ENCODE measurements at places on chromosomes 1 and 21. TPM values are rescaled to one million over a fixed set of nuclear protein-coding genes. Genes with fewer than 3 reads are reported as not detected.
A peak's percentile ranks its signal among the peaks of the same experiment; 100 is the strongest.

DNA sequence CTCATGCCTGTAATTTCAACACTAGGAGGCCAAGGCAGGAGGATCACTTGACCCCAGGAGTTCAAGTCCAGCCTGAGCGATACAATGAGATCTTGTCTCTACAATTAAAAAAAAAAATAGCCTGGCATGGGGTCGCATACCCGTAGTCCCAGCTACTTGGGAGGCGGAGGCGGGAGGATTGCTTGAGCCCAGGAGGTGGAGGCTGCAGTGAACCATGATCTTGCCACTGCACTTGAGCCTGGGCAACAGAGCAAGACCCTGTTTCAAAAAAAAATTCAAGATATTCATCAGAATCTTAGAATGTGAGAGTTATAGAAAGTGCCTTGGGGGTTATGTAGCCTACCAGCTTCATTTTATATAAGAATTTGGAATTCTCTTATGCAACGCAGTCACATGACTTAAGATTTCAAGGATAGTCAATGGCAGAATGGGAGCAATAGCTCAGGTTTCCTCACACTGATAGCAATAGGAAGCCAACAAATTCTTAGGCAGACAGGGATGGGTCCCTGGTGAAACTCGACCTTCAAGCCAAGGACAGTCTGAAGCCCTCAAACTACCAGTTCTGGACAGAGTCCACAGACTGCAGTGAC, 462.5 kb downstream of the SETD4 start:
- H3K4me3 ChIP-seq: no peak overlapping the region
- no peak for DNase-seq
- no peak overlapping the region for H3K27ac ChIP-seq

DNA sequence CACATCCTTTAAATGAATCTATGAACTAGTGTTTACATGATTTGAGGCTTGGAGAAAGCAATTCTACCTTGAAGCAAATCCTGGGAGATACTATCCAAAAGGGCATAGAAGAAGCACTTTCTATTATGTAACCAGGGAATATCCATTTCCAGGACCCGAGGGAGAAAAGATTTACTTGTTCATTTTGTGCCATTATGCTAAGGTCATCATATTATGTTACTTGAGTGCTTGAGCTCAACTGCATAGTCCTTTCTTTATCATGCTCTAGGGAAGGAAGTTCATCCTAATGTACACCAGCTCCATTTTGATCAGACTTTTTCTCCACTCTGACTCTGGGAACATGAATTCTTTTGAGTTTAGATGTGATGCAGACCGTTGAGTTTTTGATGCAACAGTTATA, 188.6 kb upstream of the SNX7 start:
- DNase-seq: no peak
- H3K27me3 ChIP-seq: no peaks in the 10 kb centered on the region
- H3K27ac ChIP-seq: no peak overlapping the region
- H3K4me3 ChIP-seq: no peak overlapping the region
- no peaks in the 10 kb centered on the region for H3K4me1 ChIP-seq

DNA sequence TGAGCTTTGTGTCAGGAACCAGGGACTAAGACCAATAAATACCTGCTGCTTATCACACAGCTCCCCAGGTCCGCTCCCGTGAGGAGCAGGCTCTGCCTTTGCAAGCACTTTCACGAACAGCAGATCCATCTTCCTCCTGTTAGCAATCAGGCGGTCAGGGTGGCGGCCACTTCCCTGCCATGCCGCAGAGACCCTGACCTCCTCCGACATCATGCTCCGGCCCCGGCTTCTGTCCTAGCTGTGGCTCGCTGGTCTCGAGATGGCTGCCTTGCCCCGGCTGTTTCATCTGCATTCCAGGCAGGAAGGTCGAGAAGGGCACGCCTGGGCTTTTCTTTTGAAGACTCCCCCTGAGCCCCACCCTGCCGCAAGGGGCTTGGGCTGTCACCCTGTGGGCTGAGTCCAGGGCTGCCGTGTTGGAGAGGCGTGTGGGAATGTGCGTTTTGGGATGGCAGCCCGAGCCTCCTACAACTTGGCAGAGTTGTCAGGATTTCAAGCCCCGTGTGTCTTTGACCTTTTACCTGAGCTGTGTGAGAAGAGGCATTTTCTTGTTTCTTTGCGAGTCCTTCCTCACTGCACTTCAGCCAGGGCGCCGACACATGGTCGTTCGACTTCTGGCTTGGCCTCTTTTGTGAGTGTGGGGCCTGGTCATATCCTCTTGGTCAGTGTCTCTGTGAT, 59.5 kb downstream of the AGPAT3 start:
- H3K36me3 ChIP-seq: no peaks in the 10 kb centered on the region
- peak overlapping the region; percentile 72 for H3K27ac ChIP-seq
- no peaks in the 10 kb centered on the region for H3K27me3 ChIP-seq
- H3K4me1 ChIP-seq: peaks cover 78% of the 10 kb centered on the region

Gene PAPPA2
- 0.19 TPM for total RNA-seq
